ENCODE measurements at places on chromosomes 1 and 21. TPM values are rescaled to one million over a fixed set of nuclear protein-coding genes. Genes with fewer than 3 reads are reported as not detected.
A peak's percentile ranks its signal among the peaks of the same experiment; 100 is the strongest.

GRCh38 chr1:208008534-208008933, 97.6 kb upstream of the CD34 start:
- no peak for ATAC-seq

DNA sequence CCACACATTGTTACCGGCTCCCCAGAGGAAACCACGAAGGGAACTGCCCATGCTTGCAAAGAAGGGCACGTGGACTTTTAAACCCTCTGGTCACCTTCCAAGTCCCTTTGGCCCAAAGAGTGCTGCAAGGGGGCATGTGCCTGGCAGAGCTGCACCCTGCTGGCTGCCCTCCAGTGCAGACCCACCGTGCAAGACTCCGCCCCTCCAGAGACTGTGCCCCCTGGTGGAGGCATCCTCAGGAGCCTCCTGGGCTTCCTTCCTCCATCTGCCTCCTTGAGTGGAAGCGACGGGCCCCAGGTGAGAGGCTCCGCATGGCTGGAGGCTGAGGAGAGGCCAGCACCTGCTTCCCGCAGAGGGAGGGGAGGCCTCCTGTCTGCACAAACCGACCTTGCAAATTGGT, 100.6 kb downstream of the CRYAA start:
- peak; percentile 45 for ATAC-seq

Gene OLFM3
- not detected for total RNA-seq

Gene OR4F16
- not detected for total RNA-seq
